ENCODE measurements at places on chromosomes 5 and 9.

DNA sequence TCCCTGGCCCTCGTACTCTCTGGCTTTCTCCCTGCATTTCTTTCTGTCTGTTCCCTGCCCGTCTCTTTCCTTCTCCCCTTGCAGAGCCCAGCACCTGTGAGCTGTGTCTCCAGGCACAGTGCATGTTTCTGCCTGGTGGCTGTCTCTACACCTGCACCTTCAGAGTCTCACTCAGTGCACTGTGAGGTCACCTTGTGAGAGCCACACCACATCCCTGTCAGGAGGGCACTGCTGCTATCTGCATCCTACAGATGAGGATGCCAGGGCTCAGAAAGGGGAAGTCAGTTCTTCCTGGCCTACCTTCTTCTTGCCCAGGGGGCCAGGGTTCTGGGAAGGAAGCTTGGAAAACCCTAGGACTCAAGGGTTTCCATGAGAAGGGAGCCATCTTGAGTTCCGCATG lies 69.7 kb upstream of the NEURL1B start:
- no peak for DNase-seq

DNA sequence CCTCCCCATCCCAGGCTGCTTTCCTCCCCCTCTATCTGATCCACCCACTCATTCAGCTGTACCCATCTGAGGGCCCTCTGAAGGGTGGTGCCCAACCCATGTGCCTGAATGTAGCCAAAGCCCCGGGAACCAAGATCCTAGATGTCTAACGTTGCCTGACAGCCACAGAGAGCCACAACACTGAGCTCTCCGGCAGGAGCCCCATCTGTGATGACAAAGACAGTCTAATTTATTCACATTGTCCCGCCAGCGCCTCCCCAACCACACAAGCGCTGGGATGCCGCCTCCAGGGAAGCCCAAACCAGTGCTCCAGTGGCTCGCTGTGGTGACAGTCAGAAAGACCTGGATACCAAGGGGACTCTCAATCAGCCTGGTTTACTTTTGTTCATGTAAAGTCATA lies 8.4 kb downstream of the IGFBPL1 start:
- no peak for DNase-seq

- DNase-seq, result no peak
Observed at GRCh38 chr5:179759581-179760551, 27.2 kb downstream of the MAML1 start.

DNA sequence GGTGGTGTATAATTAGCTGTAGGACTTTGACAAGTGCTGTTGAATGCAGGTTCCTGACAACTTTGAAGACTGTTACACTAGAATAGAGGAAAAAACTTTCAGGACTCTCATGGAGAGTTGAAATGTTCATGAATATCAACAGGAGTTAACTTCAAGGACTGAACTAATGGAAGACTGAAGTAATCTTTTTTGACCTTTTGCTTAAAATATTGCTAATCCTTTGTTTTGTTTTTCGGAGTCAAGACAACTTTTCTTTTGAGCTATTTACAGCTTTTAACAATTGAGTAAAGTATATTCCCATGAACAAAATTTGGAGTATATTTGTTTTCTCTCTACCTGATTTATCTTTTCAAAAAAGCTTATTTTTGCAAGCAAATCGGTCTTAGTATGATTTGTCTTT lies 34.1 kb upstream of the MTMR12 start:
- no peak for DNase-seq

DNA sequence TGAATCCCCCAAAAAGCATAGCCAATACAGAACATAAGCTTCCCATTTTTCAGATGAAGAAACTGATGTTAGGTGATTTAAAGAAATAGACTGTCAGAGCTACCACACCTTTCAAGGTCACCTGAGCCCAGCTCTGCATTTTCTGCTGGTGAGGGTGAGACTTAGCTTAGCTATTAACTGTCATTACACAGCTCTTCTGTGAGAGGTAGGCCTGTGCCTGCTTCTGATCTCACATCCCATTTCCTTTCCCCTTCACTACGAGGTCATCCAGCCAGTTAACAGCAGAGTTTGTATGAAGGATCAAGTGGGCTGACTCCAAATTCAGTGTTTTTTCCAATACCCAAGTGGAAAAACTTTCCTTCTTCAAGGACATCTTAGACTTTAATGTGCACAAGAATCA lies 528.6 kb upstream of the CLINT1 start:
- DNase-seq, result no peak

Measured in ELR (cell line).